Amniotic epithelial cell (primary cell): ENCODE measurements at places on chromosomes 2 and 18.
A peak's percentile ranks its signal among the peaks of the same experiment; 100 is the strongest.

DNA sequence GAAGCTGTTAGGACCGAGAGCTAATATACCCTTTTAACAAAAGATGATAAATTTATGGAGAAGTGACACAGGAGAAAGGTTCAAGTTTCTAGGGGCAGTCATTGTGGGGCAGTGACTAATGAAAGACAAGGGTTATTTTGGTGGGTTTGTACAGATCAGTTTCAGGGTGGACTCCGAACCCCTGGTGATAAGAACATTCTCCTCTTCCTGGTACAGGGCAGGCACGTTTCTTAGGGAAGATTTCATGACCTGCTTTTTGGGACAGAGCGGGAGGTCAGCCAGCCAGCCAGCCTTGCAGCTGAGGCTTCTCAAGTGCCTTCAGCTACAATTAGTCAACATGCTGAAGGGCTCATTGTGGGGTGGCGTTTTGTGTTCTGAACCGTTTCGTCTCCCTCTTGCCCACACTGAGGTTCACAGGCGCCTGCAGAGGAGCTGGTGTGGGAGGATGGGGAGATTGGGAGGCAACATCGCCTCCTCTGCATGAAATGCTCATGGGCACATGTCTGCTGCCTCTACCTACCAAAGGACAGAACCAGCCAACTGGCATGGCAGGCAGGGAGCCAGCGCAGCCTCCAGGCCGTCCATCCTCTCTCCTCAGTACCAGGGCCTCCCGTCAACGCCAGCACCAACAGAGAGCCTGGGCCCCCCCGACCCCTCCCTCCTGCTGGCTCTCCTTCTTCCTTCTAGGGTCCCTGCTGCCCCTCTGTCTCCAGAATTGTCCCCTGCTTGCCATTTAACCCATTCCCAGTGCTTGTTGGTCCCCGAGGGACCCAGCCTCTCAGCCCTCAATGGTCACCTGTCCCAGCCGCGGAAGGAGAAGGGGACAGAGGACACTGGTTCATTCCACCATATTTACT lies 9.6 kb downstream of the CHMP1B start:
- no peak for DNase-seq

DNA sequence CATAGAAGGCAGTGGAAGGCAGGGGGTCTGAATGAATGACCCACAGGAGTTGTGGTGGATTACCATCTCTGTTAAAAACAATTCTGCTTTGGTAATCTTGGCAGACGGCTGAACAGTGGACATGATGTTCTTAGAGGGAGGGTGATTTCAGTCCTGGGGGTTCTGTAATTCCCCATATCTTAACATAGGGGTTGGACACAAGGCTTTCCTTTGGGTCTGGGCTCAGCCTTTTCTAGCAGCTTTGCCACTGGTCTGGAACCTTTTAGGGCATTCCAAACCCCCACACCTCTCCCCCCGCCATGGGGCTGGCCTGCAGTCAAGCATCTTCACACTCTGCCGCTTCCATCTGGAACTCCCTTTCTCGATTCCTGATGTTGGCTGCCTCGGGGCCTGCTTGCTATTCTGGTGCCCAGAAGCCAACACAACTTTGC lies 50.3 kb downstream of the RPL37A start:
- DNase-seq = no peak

GRCh38 chr2:72148837-72149555 lies 1.3 kb upstream of the CYP26B1 start:
- DNase-seq = peak; percentile 13

DNA sequence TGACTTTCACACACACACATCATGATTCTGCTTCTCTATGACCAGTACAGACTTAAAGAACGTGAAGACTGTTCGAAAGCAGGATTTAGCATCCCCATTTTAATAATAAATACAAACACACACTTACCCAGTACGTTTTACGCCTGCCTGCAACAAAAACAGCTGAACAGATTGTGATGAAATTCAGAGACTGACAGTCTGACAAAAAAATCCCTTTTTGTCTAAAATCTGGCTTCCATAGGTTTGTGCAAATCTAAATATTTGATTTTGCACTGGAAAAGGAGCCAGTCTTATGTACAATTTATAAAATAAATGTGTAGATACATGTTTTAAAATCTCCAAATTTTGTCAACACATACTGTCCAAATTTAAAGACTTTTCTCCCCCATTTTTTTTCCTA lies 630.7 kb downstream of the ZEB2 start:
- DNase-seq = no peak

- peak; percentile 29 for DNase-seq
Observed at GRCh38 chr2:218892693-218893348, 12.2 kb downstream of the WNT10A start.

DNA sequence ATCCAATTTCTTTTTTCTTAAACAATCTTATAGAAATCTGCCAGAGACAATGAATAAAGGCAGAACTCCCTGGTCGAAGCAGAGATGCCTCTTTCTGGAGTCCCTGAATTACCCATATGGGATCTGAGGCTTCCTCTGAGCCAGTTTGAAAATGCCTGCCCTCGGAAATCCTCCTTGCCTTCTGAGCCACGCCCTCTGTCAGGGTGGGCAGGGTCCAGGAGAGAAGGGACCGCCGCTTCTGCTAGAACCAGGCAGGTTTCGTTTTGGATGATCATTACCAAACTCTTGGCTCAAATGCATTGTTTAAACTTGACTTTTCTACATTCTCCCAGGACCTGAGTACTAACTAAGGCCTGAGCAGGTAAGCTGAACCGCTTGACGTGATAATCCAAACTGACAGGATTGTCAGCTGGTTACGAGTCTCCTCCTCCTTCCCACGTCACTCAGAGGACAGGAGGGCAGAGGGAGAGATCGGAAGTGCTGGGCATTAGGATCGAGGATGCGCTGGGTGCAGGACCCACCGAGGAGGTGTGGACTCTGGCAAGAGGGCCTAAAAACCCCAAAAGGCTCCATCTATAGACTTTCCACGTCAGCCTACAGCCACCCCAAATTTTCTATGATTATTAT lies 128.4 kb downstream of the KLHL29 start:
- no peak for DNase-seq

- peak; percentile 51 for DNase-seq
Observed at GRCh38 chr18:13382366-13382953, 163.9 kb downstream of the LDLRAD4 start.

- no peak for DNase-seq
Observed at GRCh38 chr2:65294701-65295100, 67.1 kb downstream of the ACTR2 start.

GRCh38 chr2:49278561-49278960 lies 124.2 kb upstream of the FSHR start:
- DNase-seq = no peak

- no peak for DNase-seq
Observed at GRCh38 chr18:12027046-12027445, 45.7 kb downstream of the IMPA2 start.

- DNase-seq = peak; percentile 75
Observed at GRCh38 chr2:164599954-164600589, 21.2 kb downstream of the GRB14 start.

DNA sequence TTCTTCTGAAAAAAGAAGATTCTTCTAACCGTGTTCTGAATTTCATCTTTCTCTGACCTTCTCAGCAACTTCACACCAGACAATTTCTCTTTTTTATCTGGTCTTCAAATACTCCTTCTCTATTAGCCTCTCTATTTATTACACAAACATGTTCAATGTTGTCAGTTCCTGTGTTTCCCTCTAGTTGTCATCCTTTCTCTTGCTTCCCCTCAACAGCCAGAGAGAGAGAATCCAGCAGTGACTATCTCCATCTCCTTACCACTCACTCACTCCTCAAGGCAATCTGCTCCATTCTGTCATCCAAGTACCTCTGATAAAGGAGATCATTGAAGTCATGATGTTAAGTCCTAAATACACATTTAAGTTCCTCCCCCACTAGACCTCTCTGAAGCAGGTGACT lies 491.9 kb upstream of the CHAC2 start:
- no peak for DNase-seq

GRCh38 chr2:42865884-42866881 lies 73.8 kb upstream of the HAAO start:
- no peak for DNase-seq

DNA sequence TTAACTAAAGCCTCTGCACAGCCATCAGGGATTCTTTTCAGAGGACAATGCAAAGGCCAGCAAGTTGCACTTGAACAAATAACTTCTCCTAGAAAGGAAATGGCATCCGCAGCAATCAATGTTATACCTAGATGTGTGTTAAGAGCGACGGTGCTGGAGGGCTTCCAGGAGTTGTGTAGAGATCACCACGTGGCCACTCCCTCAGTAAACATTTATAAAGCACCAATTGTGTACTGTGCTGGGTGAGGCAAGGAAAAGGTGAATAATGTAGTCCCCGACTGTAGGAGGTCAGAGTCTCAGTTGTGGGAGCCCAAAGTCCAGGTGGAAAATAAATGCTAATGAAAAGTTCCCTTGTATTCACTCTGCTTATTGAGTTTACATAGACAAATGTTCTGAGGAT lies 135.0 kb downstream of the ALK start:
- DNase-seq = no peak
